ENCODE measurements at places on chromosomes 3 and 15.

- peak; percentile 40 for DNase-seq
Observed at GRCh38 chr3:181700168-181701087, 11.3 kb upstream of the SOX2 start.

- DNase-seq = peak; percentile 100
Observed at GRCh38 chr3:36992806-36993325, at the start of gene EPM2AIP1. TSS of gene EPM2AIP1 (minus strand) at chr3:36993131. CDS start at chr3:36993077, 54 bp downstream.

DNA sequence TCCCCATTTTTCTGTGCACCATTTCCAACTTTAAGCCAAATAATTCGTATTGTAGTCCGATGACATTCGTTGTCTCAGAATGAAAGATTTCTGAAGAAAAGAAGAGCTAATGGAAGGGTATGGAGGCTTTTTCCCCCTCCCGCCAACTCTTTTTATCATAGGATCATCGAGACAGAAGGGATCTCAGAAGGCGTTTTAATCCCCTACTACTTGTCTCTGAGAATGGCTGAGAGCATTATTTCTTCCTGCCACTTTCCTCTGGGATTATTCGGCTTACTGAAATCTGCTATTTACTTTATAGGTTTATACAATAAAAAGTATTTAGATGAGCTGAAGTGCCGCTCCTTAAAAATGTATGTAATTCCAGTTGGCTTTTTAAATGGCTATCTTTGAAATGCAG is 789.8 kb downstream of the EDEM1 start:
- no peak for DNase-seq

DNA sequence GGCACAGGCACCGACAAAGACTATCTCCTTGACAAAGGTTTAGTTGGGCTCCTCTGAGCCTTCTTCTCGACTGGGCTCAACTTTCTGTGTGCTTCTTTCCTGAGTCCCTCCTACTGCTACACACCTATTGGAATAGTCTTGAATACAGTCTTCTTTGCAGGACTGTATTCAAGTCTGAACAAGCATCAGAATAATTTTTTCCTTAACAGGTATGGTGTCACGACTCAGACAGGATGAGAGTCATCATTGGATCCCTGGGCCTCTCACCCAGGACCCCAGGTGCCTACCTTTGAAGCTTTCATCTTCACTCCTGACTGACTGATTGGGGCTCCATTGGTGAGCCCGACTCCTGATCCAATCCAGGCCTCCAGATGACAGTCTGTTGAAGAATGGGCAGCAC is 66.3 kb downstream of the CRYGS start:
- DNase-seq = no peak

- no peak for DNase-seq
Observed at GRCh38 chr15:68603951-68604350, 25.2 kb downstream of the CORO2B start.

DNA sequence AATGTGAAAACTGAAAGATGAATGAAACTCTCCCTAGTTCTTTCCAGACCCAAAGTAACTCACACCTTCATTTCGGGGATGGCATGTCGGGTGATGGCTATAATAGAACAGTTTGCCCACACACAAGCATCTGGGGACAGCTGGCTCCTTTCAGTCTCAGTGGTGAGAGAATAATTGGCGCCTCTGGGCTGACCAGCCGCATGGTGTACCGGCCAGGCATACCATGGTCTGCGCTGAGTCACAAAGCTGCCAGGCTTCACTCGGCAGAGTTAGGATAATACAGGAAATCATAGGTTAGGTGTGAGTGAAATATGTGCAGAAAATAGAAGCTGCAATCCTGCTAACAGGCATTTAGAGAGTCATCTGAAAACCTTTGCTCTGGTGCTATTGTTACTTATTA is 80.4 kb upstream of the IGF1R start:
- DNase-seq = no peak

- no peak for DNase-seq
Observed at GRCh38 chr3:55622733-55623132, 135.6 kb upstream of the WNT5A start.

Data from central memory CD4-positive, alpha-beta T cell (primary cell).